ENCODE measurements at places on chromosomes 5 and 9. TPM values are rescaled to one million over a fixed set of nuclear protein-coding genes. Genes with fewer than 3 reads are reported as not detected.

The FST gene
- total RNA-seq: 13.3 TPM

The GRIA1 gene
- total RNA-seq: not detected

The PCDHA9 gene
- total RNA-seq: not detected

The GNA14 gene
- not detected for total RNA-seq

The HAUS6 gene
- total RNA-seq: 20.9 TPM

The IL33 gene
- total RNA-seq: 1.2 TPM

The PPP3R2 gene
- not detected for total RNA-seq

The MSX2 gene
- total RNA-seq: 6.4 TPM

The FOXD4L5 gene
- not detected for total RNA-seq

The RACK1 gene
- total RNA-seq: 3,426 TPM

The FOXD4L4 gene
- total RNA-seq: not detected

The EGFLAM gene
- not detected for total RNA-seq

The NUTM2G gene
- not detected for total RNA-seq

The CARD9 gene
- 1.2 TPM for total RNA-seq

The ZDHHC11 gene
- total RNA-seq: 18.6 TPM

The CBY3 gene
- not detected for total RNA-seq

The ADAMTS19 gene
- total RNA-seq: not detected

The TMC1 gene
- total RNA-seq: 0.05 TPM

The ANKRD31 gene
- total RNA-seq: 0.12 TPM

The MCTP1 gene
- total RNA-seq: 7.3 TPM

The HAVCR2 gene
- total RNA-seq: 0.52 TPM

The SPARC gene
- 16.4 TPM for total RNA-seq

The APC gene
- total RNA-seq: 9.5 TPM

The CTXN3 gene
- total RNA-seq: not detected

The NUTM2F gene
- total RNA-seq: not detected

The DND1 gene
- total RNA-seq: 0.82 TPM

The IFNA13 gene
- not detected for total RNA-seq

The CDKN2B-AS1 gene
- not detected for total RNA-seq

The CDX1 gene
- not detected for total RNA-seq

The SEMA6A gene
- total RNA-seq: 0.21 TPM

The IFT74 gene
- 18.0 TPM for total RNA-seq

The ETF1 gene
- 156 TPM for total RNA-seq

The PRDM9 gene
- not detected for total RNA-seq

The COL23A1 gene
- not detected for total RNA-seq

The DBH gene
- not detected for total RNA-seq

The ZNF367 gene
- 5.1 TPM for total RNA-seq

The UIMC1 gene
- total RNA-seq: 39.5 TPM

The AGTPBP1 gene
- total RNA-seq: 7.4 TPM

The OBP2B gene
- not detected for total RNA-seq

The FOXD4L6 gene
- total RNA-seq: not detected

The PTPN3 gene
- total RNA-seq: 16.1 TPM

The F2RL2 gene
- 5.1 TPM for total RNA-seq

The FANCC gene
- 11.1 TPM for total RNA-seq

The DNAH5 gene
- 1.0 TPM for total RNA-seq
